HTR-8/SVneo (cell line): ENCODE measurements at places on chromosomes 5 and 9.
A peak's percentile ranks its signal among the peaks of the same experiment; 100 is the strongest.

- DNase-seq = no peak
Observed at GRCh38 chr5:35331956-35332950, 102.0 kb upstream of the PRLR start.

DNA sequence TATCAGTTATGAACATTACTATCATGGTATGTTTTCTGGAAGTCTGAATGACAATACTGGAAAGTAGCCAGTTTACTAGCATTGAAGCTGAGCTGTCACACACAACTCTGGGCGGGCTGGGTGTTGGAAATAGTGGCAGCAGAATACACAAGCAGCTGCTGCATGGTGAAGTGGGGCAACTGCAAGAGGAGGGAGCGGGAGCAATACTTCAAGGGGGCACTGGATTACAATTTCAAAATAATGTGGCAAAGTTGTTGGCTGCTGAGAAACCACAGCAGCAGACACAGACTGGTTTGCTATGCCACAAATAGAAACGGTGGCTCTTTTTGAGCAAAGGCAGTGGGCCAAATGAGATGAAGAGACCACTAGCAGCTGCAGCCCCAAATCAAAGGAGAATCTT is 350.2 kb downstream of the KIAA0825 start:
- no peak for DNase-seq

DNA sequence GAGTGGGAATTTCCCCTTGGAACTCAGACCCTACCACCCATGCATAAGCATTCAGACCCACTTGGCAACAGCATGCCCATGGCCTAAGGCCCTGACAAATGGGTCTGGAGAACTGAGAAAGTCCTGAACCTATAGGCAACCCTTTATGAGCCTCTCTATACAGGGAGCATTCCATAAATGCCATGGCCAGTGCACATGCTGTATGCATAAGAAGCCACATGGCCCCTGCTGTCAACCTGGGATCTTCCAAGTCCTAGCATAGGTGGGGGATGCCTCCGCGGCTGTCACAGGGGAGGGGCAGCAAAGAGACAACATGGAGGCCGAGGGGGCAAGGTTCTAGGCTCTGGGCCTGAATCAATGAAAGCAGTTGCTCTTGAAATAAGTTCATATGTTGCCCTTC is 8.2 kb upstream of the NIPAL4 start:
- no peak for DNase-seq

DNA sequence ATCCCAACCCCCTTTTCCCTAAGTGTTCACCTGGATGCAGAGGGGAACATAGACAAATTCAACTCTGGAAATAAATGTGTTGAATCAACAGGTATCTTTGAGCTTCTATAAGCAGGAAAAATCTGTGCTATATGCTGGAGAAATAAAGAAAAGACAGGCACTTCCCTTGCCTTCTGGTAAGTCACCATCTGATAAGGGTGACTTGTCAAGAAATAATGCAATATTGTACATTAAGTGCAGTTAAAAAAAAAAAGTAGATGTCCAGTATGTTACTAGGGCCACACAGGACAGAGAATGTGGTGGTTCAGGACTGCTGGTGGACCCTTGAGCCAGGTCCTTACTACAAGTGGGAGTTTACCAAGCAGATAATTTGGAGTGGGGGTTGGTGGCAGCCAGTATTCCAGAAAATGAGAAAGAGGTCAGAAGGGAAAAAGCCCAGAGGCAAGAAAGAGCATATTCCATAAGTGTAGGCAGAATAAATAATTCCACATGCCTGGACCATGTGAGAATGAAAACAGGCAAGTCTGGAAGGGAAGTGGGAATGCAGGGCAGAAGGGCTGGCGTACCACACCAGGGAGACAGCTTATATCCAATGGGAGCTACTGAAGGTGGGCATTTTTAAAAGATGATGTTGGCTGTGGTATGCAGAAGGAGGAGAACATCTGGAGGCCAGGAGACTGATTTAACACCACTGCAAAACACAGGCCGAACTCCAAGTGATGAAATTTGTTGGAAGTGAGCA is 209.9 kb downstream of the SEMA5A start:
- no peak for DNase-seq

- no peak for DNase-seq
Observed at GRCh38 chr9:112559629-112560413, 73.2 kb downstream of the KIAA1958 start.

- no peak for DNase-seq
Observed at GRCh38 chr5:111200828-111201227, 23.4 kb upstream of the CAMK4 start.

DNA sequence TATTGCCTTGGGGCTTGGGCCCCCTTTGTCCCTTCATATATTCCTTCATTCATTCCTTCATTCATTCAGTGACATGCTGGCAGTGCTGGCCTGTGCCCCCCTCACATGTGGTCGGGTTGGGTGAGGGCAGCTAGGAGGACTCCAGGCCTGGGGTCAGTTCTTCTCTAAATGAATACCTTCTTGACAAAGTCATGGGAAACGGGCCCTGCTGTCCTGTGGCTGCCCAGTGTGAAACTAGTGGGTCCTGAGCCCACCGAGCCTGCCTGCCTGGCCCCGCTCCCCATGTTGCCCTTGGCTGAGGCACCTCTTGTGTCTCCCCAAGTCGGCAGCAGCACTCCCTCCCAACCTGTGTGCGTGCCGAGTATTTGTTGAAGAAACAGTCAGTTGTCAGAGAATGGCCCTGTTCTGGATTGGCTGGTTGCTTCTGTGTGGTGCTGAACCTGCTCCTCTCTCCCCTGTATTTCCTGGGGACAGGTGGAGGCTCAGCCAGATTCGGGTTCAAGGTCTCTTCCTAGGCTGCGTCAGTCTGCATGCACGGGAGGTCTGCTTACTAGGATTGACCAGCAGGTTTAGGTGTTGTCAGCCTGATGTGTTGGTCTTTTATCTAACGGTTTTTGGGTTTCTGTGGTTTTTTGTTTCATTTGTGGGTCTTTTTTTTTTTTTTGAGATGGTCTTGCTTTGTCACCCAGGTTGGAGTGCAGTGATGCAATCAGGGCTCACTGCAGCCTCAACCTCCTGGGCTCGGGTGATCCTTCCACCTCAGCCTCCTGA is 3.0 kb upstream of the CEL start:
- no peak for DNase-seq

- no peak for DNase-seq
Observed at GRCh38 chr5:164672205-164672604, 1166.8 kb downstream of the MAT2B start.

GRCh38 chr9:71955300-71955915 is 44.0 kb downstream of the C9orf85 start:
- no peak for DNase-seq

GRCh38 chr9:92522983-92523970 is 12.5 kb downstream of the ECM2 start:
- DNase-seq = no peak

DNA sequence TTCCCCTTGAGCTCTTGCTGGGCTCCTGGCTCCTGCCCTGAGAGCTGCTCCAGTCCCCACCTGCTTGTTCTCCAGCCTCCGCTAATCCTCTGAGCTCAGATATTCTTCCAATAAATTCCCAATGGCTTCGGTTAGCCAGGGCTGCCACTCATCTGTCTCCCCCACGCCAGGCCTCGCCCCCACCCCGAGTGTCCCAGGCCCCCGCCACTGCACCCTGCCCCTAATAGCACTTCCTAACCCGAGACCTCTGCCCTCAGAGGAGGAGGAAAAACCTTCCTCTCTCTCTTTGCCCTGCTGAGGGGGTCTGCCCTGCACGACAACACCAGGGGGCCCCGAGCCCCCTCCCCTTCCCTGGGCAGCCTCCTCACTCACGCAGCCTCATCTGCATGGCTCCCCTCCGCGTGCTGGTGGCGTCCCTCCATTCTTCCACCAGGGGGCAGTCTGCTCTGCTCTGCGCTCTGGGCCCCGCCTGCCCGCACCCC is 5.4 kb upstream of the LCN15 start:
- no peak for DNase-seq

- DNase-seq = no peak
Observed at GRCh38 chr9:95435074-95435728, 81.6 kb downstream of the PTCH1 start.

DNA sequence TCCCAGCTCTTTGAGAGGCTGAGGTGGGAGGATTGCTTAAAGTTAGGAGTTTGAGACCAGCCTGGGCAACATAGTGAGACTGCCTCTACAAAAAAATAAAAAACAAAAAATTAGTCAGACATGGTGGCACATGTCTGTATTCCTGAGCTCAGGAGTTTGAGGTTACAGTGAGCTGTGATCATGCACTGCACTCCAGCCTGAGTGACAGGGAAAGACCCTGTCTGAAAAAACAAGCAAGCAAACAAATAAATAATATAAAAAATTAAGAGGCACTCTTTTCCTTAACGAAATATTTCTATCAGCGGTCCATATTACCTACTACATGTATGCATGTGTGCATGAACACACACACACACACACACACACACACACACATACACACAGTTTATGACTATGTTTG is 20.9 kb upstream of the FOCAD start:
- DNase-seq = no peak

DNA sequence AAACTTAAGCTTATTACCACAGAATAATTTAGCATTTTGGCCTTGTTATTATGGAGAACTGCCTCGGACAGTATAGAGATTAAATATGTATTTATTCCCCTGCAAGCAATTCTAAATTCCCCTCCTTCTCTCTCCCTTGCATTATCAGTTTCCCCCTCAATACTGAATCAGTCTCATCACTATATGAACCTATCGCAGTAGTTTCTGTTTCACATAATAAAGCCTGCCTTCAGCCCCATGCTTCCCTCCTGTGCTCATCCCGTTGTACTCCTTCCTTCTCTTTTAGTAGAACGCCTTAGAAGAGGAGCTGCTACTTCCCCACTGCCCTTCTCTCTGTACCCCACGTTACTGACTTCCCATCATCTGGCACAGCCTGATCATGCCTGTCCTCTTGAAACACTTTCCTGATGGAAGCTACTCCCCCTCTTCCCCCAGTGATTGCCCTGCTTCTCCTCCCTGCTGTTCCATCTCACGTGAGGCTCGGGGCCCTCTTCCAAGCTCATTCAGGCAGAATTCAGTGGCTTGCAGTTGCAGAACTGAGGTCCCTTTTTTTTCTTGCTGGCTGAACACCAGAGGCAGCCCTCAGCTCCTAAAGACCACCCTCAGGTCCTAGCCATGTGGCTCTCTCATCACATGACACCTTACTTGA is 93.4 kb downstream of the PPIC start:
- DNase-seq = no peak

DNA sequence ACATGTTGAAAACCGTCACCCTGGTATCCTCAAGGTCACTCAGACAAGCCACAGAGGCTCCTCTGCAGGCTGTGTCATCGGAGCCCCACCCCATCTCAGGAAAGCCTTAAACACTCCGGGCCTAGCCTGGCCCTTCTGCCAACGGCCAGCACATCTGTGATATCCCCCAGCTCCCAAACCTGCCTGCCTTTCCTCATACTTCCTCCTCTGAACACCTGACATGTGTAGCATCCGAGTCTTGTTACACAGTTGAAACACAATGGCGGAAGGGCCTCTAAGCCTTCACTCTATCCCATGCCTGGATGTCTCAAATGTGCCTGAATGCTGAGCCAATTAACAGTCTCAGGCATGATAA is 32.9 kb upstream of the TGFBR1 start:
- DNase-seq = no peak

DNA sequence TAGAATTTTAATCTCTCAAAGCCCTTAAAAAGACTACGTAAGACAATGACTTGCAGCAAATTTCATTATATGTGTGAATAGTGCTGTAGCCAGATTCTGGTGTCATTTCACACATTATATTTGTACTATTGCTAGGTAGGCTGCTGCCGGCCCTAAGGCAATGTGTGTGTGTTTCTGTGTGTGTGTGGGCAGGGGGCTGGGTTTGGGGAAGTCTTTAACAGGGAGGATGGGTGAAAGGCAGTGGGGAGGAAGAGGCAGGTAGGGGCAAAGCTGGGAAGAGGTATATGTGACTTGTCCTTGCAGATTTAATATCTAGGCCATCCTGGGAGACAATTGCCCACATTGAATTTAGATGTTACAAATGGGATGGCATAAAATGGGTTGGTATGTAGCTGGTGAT is 130.8 kb downstream of the MACIR start:
- no peak for DNase-seq

GRCh38 chr5:594226-594860 is 17.8 kb upstream of the CEP72 start:
- DNase-seq = no peak

DNA sequence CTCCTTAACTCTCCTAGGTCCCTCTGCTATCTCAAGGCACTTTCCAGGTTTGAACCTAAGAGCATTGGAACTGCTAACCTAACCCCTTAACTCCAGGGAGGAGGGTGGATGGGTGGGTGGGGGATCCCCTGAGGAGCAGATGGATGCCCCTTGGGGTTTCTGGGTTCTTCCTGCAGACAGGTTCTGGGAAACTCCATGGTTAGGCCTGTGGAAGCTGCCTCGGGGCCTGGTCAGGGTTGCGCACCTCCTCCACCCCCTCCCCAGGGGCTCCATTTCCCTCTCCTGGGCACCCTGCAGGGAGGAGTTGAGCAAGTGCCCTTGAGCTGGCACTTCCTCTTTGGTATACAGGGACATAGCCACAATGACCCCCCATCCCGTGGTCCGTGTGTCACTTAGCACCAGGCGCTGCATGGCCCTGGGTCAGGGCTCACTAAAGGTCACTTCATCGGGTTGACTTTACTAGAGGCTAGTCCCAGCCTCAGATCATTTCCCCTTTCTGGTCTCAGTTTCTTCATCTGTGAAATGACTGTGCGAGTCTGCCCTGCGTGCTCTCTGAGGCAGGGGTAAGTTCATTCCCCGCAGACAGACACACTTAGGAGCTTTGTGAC is 16.0 kb downstream of the CXXC5 start:
- no peak for DNase-seq

GRCh38 chr5:16644301-16644889 is 27.6 kb upstream of the RETREG1 start:
- DNase-seq = no peak

- DNase-seq = no peak
Observed at GRCh38 chr5:131634238-131634637, 791 bp downstream of the RAPGEF6 start.

GRCh38 chr5:74851684-74852353 is 14.4 kb downstream of the FAM169A start:
- peak; percentile 22 for DNase-seq

DNA sequence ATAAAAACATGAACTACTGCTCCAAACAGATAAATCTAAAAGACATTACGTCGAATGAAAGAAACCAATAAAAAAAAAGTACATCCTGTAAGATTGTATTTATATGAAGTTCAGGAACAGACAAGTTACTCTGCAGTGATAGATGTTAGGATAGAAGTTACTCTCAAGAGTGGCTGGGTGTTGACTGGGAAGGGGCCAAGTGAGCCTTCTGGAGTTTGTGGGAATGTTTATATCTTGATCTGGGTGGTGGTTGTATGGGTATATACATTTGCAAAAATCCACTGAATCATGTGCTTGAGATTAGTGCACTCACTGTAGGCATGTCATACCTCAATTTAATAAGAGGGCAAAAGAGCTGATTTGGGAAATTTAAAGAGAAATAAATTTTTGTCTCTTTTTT is 485.8 kb downstream of the ARHGEF28 start:
- DNase-seq = no peak

DNA sequence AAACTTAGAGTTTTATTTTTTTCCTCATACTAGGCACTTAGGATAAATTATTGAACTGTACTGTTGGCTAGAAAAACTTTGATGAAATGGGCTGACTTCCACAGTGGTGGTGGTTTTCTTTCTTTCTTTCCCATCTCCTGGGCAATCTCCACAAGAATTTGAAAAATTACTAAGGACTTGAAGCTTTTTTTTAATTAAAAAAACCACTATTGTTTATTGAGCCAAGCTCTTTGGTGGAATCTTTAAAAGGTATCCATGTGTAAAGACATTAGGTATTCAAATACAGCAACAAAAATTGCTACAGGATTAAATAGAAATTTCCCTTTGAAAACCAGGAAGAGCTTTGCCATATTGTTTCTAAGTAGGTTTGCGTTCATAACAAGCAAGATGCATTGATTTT is 14.1 kb downstream of the MARCHF6 start:
- DNase-seq = no peak
